Natural killer cell (primary cell): ENCODE measurements at places on chromosomes 4 and X. TPM values are rescaled to one million over a fixed set of nuclear protein-coding genes. Genes with fewer than 3 reads are reported as not detected.

CFAP99 gene
- not detected for total RNA-seq

SSX1 gene
- total RNA-seq, result not detected

TRO gene
- 4.2 TPM for total RNA-seq

RPGR gene
- 29.0 TPM for total RNA-seq

PFKFB1 gene
- total RNA-seq, result 0.39 TPM

DCAF8L2 gene
- total RNA-seq, result not detected

HUWE1 gene
- total RNA-seq, result 187 TPM

GUCY1A1 gene
- 5.2 TPM for total RNA-seq

APOO gene
- total RNA-seq, result 10.0 TPM

HTN3 gene
- total RNA-seq, result not detected

- DNase-seq, result peak; percentile 19
These were observed 614 bp downstream of the BEX3 start for GRCh38 chrX:103376979-103377324.

GRCh38 chr4:38266616-38267015 is 306.4 kb downstream of the PTTG2 start:
- DNase-seq, result no peak

GRCh38 chr4:38869511-38869910 is 1.9 kb downstream of the FAM114A1 start:
- DNase-seq, result no peak

- no peak for DNase-seq
These were observed 91.9 kb downstream of the ANOS1 start for GRCh38 chrX:8639949-8640475.

DNA sequence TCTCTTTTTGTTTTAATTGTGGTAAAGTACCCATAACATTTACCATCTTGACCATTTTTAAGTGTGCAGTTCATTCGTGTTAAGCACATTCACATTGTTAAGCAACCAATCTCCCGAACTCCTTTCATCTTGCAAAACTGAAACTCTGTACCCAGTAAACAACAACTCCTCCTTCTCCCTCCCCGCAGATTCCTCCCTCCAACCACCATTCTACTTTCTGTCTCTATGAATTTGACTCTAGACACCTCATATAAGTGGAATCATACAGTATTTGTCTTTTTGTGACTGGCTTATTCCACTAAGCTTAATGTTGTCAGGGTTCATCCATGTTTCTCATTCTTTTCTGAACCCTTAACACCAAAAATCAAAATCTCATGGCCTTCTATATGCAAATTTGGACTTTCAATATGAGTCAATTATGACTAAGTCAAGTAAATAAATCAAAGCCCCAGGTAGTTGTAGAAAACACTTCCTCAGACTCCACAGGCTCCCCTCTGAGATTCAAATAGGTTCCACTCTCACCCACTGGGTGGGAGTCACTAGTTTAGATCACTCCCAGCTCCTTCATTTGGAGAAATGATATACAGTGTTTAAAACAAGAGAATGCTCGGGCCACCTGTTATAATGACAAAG is 9.8 kb upstream of the RTL5 start:
- no peak for DNase-seq

DNA sequence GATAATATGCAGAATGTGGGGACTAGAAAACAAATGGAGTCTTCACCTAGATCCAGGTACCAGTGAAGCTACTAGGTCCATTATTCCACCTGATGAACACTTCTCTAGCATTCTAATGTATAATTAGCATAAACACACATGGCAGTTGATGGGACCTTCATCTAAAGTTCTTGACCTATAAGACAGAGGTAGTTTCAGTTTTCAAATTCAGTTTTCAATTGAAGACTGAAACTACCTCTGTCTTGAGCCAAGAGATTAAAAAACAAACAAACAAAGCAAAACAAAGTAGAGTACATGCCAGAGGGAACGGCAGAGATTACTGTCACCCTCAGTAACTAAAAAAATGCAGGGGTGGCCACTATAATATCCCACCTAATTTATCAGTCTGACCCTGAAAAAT is 199.9 kb upstream of the NEIL3 start:
- DNase-seq, result no peak

DNA sequence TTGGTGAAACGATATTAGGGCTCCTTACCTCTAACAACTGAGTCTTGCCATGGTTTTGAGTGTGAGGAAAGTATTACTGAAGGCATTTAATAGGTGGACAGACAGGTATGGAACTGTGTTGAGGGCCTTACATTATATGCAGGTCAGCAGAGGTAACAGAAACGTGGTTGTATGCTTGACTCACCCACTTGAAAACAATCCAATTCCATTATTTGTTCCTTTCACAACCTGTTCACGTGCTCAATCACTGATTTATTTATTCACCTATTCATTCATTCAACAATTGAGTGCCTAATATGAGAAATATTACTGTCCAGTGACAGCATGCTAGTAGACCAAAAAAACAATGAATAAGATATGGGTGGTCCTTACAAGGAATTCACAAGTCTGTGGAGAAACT is 33.3 kb upstream of the PPARGC1A start:
- no peak for DNase-seq

GRCh38 chr4:73345399-73345975 is 58.6 kb upstream of the ALB start:
- no peak for DNase-seq

DNA sequence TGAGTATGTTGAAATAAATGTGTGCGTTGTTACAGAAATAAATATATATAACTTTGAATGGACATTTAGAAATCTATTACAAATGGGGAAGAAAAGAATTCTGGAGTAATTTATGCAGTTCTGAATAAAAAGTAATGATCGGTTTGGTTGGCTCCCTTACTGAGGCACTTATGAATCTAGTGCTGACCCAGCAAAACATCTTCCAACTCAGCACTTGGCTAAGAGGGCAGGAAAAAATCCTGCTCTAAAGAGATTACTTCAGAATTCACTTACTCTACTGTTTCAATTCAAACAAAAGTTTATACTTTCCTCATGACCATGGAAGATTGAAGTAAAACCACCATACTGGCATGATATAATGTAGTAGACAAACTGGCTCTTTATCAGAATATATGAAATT is 123.9 kb upstream of the RXFP1 start:
- no peak for DNase-seq

GRCh38 chr4:145782756-145783155 is 102.8 kb downstream of the C4orf51 start:
- no peak for DNase-seq

DNA sequence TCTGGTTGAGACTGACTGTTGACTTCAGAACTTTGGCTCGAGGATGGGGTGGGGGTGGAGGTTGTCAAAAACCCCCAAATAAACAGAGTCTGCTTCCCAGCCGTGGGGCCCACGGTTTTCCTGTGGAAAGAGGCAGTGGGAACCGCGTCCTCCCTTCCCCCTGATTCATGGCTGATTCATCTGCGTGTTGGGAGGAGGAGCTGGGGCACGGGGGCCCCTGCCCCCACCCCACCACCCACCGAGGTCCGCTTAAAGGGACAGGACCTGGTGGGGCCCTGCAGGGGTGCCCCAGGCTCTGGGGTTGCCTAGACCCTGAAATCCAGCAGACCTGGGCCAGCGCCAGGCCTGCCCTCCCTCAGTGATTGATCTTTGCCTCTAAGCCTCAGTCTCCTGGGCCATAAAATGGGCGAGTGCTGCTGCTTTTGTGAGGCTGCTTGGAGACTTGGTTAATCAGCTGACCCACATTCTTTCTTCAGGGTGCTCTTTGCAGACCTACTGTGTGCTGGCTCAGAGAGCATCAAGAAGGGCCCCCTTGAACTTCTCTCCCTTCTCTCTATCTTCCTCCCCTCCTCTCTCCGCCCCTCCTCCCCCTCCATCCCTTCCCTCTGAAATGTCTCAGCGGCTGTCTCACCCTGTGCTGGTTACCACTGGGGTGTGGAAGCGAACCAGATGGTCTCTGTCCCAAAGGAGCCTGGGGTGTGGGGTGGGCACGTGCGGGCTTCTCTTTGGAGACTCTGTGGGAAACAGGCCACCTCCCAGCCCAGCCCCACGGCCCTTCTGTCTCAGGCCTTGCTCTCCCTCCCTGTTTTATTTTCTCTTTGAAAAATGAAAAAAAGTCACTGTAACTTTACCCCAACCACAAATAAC is 9.1 kb downstream of the HTRA3 start:
- DNase-seq, result no peak

GRCh38 chr4:176789955-176790354 is 2.8 kb downstream of the VEGFC start:
- DNase-seq, result no peak

- no peak for DNase-seq
These were observed 7.2 kb upstream of the MRFAP1 start for GRCh38 chr4:6633091-6633906.

DNA sequence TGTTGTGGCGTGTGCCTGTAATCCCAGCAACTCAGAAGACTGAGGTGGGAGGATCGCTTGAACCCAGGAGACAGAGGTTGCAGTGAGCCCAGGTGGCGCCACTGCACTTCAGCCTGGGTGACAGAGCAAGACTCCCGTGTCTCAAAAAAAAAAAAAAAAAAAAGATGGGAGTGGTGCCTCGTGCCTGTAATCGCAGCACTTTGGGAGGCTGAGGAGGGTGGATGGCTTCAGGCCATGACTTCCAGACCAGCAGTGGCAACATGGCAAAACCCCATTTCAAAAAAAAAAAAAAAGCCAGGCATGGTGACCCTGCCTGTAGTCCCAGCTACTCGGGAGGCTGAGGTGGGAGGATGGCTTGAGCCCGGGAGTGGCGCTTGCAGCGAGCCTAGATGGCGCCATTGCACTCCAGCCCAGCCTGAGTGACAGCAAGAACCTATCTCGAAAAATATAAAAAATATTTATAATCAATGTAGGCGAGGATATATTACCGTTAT is 27.0 kb downstream of the EIF2S3 start:
- peak; percentile 73 for DNase-seq

- no peak for DNase-seq
These were observed 418.6 kb downstream of the INPP4B start for GRCh38 chr4:142427456-142427855.

GRCh38 chrX:123157586-123157985 is 26.5 kb upstream of the GRIA3 start:
- no peak for DNase-seq

DNA sequence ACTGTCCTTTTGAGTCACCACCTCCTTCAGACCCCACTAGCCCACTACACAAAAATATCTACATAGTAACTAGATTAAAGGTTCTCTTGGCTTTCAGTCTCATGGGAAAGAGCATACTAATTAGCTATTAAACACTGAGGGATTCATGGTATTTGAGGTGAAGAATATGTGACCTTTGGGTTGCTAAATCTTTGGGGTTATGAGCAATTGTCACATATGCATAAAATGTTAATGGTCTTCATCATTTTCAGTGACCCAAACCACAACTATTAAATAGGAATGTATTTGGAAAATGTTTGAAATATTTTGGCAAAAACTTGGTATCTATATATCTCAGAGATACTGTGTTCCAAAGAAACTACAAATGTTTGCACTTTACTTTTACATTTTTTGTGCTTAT is 365.1 kb downstream of the MAGEB5 start:
- no peak for DNase-seq

- no peak for DNase-seq
These were observed 510.4 kb downstream of the ANKRD50 start for GRCh38 chr4:124202099-124202498.

- DNase-seq, result no peak
These were observed 82.4 kb upstream of the MYOZ2 start for GRCh38 chr4:119053245-119053644.
